Forelimb muscle (tissue), 1 donor: ENCODE measurements at places on chromosomes 2 and 18. TPM values are rescaled to one million over a fixed set of nuclear protein-coding genes. Genes with fewer than 3 reads are reported as not detected.
A peak's percentile ranks its signal among the peaks of the same experiment; 100 is the strongest.

DNA sequence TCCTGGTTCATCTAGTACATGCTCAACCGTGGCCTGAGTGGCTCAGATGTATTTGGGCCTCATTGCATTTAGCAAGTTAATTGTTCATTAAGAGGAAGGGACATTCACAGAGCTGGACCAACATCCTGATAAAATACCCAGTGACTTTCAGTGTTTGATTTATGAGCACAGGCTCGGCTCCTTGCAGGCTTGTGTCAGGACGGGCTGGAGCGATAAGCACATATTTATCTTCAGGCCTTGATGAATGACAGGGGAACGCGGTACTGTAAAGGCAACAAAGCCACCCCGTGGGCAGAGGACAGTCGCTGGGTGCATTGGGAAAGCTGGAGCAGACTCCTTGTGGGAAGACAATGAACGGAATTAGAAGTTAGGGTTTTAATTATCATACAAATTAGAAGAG lies 548.6 kb upstream of the HS6ST1 start:
- no peak for DNase-seq

GRCh38 chr18:13262839-13263691 lies 44.5 kb downstream of the LDLRAD4 start:
- no peak for DNase-seq

DNA sequence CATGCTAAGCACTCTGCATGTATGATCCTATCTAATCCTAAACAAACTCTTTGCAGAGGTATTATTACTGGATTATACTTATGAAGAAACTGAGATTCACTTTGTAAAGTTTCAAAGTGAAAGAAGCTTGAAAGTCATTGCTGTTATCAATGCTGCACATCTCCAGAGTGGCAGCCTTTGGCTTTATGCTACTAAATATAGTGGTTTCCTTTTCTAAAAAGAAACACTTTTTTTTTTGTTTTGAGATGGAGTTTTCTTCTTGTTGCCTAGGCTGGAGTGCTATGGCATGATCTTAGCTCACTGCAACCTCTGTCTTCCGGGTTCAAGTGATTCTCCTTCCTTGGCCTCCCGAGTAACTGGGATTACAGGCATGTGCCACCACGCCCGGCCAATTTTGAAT lies 114.9 kb upstream of the RAB27B start:
- DNase-seq: no peak

- no peak for DNase-seq
Observed at GRCh38 chr2:205705511-205706349, 23.4 kb downstream of the NRP2 start.

Gene GREB1L
- 10.6 TPM for polyA plus RNA-seq

- no peak for DNase-seq
Observed at GRCh38 chr2:10963155-10963554, 51.4 kb downstream of the KCNF1 start.

- DNase-seq: no peak
Observed at GRCh38 chr2:20632446-20632990, 18.4 kb downstream of the HS1BP3 start.

- DNase-seq: peak; percentile 13
Observed at GRCh38 chr18:54127759-54128378, 96.6 kb downstream of the MBD2 start.

- DNase-seq: no peak
Observed at GRCh38 chr2:223969315-223969714, 12.1 kb downstream of the MRPL44 start.

GRCh38 chr2:189260361-189260814 lies 80.8 kb upstream of the COL5A2 start:
- no peak for DNase-seq

DNA sequence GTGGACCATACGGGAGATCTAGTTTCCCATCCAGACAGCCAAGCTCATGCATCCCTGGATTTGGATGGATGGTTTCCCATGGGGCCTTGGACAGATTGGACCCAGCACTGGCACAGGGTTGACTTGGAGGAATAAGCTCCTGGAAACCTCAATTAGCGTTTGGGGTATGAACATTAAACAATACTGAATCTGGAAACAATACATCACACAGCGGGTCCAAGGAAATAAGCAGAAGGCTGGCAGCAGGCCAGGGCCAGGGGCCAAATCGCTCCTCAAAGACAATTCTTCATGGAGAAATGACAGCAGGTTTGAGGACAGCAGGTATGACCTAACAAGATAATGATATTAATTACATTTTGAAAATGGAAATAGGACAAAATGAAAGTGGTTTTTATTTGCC lies 540.6 kb downstream of the RIT2 start:
- no peak for DNase-seq
